Kidney glomerular epithelial cell (primary cell): ENCODE measurements at places on chromosomes 5 and 9.

- no peak for DNase-seq
Observed at GRCh38 chr5:40552981-40553380, 126.7 kb upstream of the PTGER4 start.

DNA sequence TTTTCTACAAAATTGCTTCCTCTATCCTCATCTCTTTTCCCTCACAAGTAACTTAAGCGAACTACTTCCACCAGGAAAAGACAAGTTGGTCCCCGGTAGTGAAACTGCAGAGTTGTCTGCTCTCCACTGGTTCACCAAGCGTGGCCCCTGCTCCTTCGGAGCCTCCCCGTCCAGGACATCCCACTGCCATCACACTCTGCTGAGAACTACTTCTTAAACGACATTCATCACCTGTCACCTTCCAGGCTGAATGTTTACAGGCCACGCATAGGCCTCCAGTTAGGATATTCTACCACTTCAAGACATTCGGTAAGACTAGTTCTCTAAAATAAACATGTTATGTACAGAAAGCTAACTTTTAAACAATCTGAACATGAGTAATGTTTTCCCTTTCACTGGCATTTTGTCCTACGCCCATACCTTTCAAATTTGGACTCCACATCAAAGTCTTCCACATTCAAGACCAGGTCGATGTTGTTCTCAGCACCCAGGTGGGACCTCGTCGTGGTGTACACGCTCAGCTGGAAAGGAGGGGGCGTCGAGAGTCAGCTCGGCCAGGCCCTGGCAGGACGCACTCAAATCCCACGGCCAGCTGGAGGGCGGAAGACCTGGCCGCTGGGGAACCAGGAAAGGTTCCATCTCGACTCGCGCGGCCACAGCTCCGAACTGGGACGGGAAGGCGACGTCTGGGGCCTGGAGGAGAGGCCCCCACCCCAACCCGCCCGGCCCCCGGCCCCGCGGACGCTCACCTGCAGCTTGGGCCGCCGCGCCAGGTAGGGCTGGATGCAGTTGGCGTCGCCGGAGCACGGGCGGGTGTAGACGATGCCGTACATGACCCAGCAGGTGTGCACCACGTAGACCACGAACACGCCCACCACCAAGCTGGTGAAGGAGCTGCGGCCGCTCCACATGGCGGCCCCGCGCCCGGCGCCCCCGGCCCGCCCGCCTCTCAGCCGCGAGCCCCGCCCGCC is 683 bp downstream of the CLPTM1L start:
- no peak for DNase-seq

GRCh38 chr9:21754741-21755140 is 47.7 kb upstream of the MTAP start:
- no peak for DNase-seq

GRCh38 chr5:68683632-68684036 is 410.2 kb upstream of the SLC30A5 start:
- peak; percentile 98 for DNase-seq

DNA sequence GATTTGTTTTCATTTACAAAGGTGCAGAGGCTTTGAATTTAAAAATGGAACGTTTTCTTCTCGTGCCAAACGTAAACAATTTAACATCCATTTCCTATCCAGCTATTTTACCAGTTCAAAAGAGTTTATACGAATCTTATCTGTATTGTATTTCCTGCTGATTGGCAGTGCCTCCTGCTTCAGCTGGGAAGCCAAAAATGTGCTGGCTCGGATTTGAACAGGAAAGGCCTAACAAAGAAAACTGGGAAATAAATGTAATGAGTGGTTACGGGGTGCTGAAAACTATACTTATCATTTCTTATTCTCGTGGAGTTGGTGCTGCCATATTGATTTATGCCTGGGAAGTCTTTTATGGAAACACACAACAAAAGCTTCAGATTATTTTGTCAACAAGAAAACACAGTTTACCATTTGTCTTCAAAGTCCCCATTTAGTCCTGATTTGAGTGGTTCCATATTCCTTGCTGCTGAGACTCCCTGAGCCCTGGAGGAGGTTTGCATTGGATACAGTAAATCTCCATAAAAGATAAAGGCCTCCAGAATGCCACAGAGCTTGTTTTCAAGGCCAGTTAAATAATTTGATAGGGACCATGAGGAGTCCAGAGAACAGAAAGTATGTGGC is 507.4 kb downstream of the RASEF start:
- no peak for DNase-seq

DNA sequence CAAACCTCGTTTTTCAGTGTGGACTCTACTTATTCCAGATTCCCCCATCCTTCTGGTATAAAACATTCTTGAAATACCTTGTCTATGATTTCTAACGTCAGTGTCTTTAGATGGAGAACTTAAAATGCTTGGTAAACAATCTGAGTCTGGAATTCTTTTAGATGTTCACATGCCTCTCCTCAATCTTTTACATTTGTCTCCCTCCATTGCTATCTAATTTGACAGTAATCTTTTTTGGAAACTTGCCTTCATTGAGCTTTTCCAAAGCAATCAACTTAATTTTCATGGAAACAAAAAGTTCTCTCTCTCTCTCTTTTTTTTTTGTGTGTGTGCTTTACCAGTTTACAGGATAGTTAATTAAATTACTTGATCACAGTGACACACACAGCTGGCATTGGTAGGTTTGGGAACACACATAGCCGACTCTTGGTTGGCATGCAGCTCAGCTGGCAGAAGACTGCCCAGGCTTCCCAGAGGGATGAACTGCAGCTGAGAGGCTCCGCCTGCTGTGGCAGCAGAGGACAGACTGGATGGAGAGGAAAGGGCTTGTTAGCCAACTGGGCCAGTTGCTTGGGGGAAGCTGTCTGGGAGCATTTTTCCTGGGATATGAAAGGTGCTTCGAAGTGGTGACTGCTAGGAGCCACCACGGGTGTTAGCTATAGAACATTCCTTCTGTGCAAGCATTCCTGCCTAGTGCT is 271.3 kb downstream of the ZSWIM6 start:
- no peak for DNase-seq

DNA sequence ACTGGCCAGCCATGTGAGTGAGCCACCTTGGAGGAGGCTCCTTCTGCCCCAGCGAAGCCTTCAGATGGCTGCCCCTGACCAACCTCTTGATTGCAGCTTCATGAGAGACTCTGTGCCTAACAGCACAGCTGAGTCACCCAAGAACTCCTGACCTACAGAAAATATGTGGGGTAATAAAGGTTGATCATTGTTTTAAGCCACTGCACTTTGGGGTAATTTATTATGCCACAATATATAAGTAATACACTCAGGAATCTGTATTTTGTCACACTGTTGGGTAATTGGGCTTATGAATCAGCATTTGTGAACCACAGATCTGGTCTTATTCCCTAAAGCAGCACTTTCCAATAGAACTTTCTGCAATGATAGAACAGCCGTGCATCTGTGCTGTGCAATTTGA is 24.4 kb upstream of the VDAC1 start:
- DNase-seq, result peak; percentile 80

GRCh38 chr9:5841771-5842573 is 9.1 kb upstream of the ERMP1 start:
- DNase-seq, result no peak

DNA sequence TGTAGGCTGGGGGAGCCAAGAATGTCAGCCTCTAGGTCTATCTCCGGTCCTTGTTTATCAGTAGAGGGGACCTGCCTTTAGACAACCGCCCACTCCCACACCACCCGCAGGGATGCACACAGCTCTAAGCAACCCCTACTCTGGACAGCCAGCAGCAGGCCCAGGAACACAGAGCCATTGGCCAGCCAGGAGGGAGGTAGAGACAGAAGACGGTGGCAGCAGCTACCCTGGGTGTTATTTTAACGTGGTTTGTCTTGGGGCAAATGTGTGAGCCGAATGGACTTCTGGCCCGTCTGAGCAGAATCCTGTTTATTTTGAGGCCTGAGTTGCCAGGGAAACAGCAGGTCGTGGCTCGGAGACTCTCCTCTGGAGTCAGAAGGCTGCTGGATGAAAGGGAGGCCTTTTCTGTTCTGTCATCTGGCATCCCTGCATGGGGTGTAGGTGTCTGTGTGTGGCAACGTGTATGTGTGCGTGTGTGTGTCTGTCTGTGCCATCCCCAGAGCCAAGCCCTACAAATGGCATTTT is 382 bp upstream of the FGF1 start:
- DNase-seq, result no peak
